NCI-H524 (cell line): ENCODE measurements at places on chromosomes 4 and X.

GRCh38 chrX:19748896-19749680 is 138.3 kb downstream of the SH3KBP1 start:
- no peak for DNase-seq

GRCh38 chr4:147877308-147877771 is 145.5 kb downstream of the ARHGAP10 start:
- no peak for DNase-seq

DNA sequence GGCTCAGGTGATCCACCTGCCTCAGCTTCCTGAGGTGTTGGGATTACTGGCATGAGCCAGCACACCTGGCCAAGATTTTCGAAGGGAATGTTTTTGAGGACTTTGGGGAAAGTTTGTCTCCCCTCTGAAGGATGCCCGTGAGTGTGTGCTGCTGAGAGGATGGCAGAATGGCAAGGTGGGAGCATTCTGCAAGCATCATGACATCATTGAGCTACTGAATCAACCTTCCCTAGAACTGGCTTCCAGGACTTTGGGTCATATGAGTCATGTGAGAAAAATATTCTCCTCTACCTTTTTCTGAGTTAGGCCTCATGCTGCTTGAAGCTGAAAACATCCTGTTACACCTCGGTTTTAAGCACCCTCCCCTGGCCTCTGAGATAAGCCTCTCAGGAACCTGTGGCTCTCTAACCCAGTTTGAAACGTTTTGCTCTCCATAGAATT is 31.0 kb downstream of the TMEM131L start:
- no peak for DNase-seq

DNA sequence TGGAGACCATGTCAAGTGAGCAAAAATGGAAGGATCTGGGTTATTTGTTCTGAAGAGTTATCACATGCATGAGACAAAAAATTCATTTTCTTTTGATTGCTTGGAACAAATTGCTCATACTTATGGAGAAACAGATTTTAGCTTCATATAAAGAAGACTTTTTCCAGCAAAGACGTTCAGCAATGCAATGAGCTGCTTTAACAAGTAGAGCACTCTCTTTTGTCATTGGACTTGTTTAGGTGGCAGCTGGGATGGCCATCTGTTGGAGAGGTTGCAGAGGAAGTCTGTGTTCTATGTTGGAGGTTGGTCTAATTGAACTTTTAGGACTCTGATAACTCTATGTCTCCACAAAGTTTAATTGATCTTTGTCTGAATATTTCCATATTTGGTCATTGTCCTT is 19.9 kb upstream of the CEP135 start:
- peak; percentile 72 for DNase-seq

DNA sequence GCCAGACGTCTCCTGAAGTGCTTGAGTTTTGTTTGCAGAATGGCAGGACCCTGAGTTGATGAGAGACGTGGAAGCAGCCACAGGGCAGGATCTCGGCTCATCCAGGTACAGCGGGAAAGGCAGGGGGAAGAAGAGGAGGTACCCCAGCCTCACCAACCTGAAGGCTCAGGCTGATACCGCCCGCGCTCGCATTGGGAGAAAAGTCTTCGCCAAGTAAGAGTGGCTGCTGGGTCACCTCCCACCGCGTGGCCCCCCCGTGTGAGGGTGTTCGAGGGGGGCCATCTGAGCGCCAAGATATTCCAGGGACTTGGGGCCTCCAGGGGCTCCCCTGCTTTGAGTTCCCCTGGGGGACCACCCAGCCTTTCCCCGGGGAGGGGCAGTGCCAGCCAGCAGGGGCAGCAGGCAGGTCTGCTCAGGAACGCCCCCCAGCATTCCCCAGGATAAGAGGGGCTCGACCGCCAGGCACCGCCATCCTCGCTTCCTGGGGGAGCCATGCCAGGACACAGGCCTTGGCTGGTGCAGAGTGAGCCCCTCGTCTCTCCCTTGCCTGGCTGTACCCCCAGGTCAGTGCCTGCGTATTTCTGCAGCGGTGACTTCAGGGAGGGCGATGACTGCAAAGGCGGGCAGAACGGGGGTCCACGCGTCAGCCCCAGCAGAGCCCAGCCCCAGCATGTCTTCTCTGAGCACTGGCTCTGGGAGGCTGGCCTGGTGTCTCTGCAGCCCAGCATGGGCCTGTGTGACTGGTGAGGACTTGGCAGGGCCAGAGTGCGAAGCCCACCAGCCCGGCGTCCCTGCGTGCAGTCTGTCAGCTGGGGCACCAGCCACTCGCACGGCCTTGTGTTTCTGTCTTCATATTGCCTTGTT is 22.3 kb downstream of the NKX1-1 start:
- no peak for DNase-seq

DNA sequence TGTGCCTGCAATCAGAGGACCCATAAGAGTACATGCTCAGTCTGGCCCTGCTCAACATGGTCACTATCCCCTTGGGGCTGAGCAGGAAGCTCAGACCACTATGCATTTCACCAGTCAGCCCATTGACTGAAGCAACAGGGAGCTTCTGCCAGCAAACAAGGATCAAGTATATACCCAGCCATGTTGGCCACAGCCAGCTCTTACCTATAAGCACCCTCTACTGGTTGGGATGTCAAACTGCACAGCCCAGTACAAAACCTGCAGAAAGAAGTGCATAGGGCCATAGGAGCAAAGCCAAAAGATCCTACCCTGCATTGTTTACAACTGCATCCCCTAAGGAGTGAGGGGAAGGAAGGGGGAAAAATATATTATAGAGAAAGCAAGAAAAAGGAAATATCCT is 214.4 kb upstream of the CPEB2 start:
- peak; percentile 56 for DNase-seq

DNA sequence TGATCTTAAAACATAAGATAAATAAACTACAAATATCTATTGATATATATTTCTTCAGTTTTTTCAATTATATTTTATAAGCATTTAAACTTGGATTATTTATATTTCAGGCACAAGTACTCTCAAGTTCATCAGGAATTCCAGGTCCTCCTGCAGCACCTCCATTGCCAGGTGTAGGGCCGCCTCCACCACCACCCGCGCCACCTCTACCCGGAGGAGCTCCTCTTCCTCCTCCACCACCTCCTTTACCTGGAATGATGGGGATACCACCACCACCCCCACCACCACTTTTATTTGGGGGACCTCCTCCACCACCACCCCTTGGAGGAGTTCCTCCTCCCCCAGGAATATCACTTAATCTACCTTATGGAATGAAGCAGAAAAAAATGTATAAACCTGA is 74.0 kb downstream of the RPA4 start:
- DNase-seq = no peak

DNA sequence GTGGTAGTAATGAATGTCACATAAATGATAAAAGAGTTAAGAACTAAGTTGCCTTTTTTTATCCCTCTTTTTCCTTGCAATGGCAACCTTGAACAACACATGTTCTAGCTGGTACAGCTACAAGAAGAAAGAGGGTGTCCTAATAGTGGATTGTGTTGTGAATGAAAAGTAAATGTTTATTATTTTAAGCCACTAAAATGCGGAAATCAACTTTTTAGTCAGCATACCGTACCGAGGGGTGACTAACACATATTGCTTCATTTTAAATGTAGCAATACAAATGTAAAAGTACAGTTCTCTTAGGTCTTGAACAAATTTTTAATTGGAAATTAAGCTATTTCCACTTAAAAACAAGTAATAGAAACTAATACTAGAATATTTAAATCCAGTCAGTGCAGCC is 17.7 kb upstream of the AP1AR start:
- DNase-seq = no peak

DNA sequence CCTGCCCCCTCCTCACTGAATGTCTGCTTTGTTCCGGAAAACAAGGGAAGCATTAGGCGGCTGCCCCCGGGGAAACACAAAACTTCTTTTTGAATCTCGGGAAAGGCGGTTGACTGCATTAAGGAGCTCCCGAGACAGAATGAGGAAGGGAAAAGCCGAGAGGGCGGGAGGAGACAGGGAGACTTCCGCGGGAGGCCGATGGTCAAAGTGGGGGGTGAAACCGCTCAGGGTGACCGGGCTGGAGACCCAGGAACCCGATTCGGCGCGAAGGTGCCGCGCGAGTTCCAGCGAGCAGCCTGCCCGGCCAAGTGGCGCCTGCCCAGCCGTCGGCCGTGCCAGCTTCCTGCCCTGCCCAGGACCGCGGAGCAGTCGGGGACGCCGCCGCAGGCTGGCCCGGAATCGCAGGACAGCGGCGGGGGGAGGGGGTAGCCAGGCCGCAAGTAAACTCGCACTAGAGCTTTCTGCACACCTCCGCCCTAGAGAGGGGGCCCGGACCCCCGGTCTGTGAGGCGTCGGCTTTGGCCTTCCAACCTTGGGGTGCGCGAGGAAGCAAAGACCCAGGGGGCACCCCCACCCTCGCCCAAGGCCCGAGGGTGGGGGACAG is 55.1 kb upstream of the BCOR start:
- no peak for DNase-seq

DNA sequence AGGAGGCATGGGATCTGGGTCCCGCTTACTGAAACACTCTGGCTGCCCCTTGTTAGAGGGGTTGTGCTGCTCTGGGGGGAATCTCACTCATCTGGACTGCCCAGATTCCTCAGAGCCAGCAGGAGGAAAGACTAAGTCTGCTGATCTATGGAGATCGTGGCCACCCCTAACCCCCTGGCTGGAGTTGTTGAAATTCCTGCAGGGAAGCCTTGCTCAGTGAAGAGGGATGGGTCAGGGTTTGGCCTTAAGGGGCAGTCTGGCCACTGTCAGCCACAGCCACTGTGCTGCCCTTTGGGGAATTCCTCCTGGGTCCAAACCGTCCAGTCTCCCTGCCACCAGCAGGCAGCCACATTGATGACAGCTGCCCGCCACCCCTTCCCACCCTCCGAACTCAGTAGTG is 362.0 kb upstream of the AMOT start:
- DNase-seq = no peak

GRCh38 chr4:73055241-73055897 is 14.1 kb downstream of the COX18 start:
- DNase-seq = no peak

DNA sequence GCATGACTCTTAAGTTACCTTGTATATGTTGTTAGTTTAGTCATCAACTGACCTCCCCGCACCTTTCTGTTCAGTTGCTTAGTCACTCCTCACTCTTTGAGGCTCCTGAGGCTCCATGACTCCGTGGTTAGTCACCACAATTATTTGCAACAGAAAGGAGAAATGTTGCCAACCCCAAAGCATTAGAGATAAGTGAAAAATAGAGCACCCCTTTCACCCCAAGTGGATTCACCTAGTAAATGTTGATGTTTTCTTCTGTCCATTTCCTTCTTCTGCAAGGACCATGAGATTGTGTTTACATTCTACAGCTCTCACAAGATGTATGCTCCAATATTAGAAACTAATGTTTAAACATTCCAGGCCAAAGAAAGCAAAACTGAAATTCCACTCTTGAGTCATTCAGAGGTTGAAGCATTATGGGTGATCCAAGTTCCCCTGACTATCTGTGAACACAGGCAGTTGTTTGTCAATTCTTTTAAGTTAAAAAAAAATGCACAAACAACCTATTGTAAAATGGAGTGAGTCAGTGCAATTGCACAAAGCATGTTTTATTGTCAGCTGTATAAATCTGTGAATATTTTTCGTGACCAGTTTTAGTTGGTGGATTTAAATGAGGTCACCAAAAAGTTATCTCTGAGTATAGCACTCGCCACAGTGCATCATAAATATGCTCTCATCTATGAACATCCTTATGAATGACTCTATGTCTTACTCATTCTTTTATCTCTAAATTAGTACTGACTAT is 552.4 kb upstream of the MAGEB2 start:
- no peak for DNase-seq

DNA sequence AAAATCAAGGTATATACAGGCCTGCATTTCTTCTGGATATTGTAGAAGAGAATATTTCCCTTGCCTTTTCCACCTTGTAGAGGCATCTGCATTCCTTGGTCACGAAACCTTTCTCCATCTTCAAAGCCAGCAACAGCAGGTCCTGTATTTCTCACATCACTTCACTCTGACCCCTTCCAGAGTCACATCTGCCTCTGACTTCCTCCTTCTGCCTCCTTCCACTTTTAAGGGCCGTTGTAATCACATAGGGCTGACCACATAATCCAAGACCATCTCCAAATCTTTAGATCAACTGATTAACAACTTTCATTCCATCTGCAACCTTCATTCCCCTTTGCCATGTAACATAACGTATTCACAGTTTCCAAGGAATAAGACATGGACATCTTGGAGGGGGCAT is 38.3 kb upstream of the NDP start:
- no peak for DNase-seq
